ENCODE measurements at places on chromosomes 1 and 21.
A peak's percentile ranks its signal among the peaks of the same experiment; 100 is the strongest.

- DNase-seq: peak; percentile 55
These were observed 483 bp downstream of the UBQLN4 start for GRCh38 chr1:156052862-156053767.

GRCh38 chr1:76285578-76286135 is 211.1 kb downstream of the ST6GALNAC3 start:
- DNase-seq: no peak

GRCh38 chr1:18009478-18009961 is 98.1 kb upstream of the IGSF21 start:
- no peak for DNase-seq

DNA sequence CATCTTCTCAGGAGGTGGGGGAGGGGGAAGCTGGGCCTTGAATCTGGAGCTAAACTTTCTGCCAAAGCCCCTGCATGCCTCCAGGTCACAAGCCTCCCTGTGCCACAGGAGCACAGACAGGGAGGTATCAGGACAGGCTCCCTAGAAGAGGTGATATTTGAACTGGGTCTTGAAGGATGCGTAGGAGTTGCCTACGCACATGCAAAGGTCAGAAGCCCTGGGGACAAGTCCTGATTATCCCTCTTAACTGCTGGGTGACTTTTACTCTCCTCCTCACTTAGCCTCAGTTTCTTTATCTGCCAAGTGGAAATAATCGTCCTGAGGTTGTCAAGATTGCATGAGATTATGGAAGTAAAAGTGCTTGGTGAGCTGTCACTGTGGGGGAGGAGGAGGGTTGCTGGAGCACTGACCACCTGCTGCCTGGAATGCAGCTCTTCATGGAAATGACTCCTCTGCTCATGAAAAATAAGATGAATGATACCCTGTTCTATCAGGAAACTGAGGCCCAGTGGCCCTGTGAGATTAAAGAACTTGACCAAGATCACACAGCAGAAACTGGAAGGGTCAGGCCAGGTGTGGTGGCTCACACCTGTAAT is 50.6 kb upstream of the LAPTM5 start:
- no peak for DNase-seq

DNA sequence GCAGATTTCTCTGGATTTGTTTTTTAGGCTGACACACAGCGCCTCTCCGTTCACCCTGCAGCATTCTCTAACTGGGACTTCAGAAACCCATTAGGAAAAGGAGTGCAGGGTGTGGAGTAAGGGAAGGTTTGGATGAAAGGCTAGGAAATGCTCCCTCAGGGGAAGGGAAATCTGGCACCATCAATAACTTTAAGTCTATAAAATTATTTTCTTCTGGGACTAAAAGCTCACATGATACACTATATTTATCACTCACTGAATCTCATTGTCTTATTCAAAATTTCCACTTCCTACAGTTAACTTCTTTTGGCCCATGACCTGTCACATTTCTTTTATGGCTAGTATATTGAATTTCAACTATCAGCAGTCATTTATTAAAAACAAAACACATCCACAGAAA is 45.8 kb upstream of the HLX start:
- DNase-seq: no peak

GRCh38 chr21:37073417-37074196 is 553 bp downstream of the TTC3 start:
- DNase-seq: peak; percentile 53

GRCh38 chr1:54384918-54385726 is 21.1 kb downstream of the SSBP3 start:
- no peak for DNase-seq

- DNase-seq: no peak
These were observed 108.7 kb upstream of the ACTRT2 start for GRCh38 chr1:2912424-2913061.

DNA sequence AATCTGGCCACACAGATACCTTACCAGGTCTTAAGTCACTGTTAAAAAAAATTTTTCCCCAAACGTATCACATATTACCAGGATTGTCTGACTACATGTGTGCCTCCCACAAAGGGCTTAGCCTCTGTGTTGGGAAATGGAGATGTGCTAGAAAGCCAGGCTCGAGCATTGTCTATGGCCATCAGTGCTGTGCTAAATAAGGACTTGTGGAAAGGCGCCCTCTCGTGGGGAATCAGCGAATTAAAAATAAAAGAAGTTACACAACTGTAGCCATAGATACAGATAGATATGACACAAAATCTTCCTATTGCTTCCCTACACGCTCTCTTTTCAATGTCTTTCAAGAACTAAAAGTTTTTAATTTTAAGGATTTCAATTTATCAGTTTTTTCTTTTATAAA is 47.5 kb upstream of the CRNN start:
- peak; percentile 18 for DNase-seq

DNA sequence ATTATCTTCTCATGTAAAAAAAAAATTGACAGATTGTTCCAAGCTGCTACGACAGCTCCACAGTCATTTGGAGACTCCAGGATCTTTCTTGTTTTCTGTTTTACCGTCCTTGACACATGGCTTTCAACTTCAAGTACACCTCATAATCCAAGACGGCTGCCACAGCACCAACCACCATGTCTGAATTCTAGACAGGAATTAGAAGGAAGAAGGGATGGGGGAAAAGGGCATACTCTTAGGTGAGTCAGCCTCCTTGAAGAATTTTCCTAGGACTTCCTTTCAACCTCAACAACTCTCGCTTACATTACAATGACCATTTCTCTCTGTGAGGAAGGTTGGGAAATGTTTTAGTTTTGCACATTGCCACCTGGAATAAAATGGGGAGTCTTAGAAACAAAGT is 110.3 kb upstream of the TNR start:
- DNase-seq: no peak

- DNase-seq: no peak
These were observed 15.2 kb downstream of the GADD45A start for GRCh38 chr1:67700220-67700619.

DNA sequence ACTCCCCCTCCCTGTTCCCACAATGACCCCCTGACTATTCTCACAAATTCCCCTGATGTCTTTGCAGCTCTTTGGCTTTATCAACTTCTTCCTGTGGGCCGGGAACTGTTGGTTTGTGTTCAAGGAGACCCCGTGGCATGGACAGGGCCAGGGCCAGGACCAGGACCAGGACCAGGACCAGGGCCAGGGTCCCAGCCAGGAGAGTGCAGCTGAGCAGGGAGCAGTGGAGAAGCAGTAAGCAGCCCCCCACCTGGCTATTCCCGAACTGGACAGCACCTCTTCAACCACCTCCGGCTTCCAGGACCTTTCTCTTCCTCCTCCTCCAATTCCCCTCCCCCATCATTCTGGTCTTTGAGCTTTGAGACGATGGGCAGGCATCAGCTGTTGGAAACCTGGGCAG is 4.4 kb upstream of the ATXN7L2 start:
- no peak for DNase-seq

DNA sequence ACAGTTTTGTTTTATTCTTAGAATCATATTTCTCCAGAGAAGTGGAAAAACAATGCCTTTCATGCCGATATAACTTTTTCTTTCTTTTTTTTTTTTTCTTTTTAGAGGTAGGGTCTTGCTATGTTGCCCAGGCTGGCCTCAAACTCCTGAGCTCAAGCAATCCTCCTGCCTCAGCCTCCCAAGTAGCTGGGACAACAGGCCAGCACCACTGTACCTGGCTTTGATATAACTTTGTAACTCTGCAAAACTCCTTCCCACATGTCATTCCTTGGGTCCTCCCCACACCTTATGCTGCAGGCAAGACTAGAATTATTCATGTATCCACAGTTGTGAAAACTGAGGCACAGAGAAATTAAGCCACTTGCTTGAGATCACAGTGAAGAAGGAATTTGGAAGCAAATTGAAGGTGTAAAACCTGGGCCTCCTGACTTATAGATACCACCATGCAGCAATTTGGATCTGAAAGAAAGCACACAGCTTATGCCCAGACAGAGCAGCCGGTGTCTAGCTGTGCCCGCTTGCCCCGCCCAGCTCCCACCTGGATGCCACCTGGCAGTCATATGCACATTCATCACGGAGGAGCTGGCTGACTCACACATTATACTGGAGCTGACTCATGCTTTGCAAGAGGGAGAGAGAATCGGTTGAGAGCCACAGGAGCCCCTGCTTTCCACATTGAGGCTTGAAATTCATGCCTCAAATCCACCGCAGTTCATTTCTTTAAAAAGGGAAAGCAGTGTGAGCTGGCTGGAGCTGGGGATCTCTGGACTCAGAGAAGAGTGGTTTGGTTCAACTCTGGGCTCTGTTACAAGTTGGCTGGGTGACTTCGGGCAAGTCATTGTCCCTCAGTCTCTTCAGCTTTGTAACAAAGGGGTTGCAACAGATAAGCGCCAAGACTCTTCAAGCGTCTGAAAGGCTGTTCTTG is 8.3 kb upstream of the SLC2A1 start:
- no peak for DNase-seq

DNA sequence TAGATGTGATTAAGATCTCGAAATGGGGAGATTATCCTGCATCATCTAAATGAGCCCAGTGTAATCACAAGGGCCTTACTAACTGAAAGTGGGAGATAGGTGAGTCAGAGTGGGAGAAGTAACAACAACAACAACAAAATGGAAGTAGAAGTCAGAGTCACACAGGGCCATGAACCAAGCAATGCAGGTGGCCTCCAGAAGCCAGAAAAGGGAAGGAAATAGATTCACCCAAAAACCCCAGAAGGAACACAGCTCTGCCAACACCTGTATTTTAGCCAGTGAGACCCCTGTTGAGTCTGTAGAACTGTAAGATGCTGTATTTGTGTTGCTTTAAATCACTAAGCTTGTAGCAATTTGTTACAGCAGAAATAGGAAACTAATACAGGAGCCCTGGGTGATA is 4.1 kb downstream of the TAGLN2 start:
- no peak for DNase-seq

- DNase-seq: no peak
These were observed 20.4 kb upstream of the SPATA6 start for GRCh38 chr1:48492392-48492791.

- DNase-seq: no peak
These were observed 328.4 kb downstream of the ZP4 start for GRCh38 chr1:237562242-237562823.

DNA sequence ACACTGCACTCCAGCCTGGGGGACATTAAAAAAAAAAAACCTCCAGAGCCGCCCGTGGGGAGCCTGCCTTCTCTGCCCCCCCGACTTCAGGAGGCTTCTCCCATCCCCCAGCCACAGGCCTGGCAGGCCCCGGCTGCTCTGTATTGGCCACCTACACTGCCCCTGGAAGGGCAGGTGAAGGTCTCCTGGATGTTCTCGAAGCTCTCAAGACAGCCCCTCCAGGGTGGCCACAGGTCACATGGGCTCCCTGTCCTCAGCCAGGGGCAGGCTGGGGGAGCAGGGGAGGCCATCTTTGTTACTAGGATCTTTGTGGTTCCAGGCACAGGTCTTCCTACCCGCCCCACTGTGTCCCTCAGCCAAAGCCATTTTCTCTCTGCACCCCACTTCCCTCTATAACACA is 32.8 kb downstream of the PADI6 start:
- no peak for DNase-seq

GRCh38 chr21:41302976-41303375 is 13.6 kb upstream of the FAM3B start:
- DNase-seq: no peak

DNA sequence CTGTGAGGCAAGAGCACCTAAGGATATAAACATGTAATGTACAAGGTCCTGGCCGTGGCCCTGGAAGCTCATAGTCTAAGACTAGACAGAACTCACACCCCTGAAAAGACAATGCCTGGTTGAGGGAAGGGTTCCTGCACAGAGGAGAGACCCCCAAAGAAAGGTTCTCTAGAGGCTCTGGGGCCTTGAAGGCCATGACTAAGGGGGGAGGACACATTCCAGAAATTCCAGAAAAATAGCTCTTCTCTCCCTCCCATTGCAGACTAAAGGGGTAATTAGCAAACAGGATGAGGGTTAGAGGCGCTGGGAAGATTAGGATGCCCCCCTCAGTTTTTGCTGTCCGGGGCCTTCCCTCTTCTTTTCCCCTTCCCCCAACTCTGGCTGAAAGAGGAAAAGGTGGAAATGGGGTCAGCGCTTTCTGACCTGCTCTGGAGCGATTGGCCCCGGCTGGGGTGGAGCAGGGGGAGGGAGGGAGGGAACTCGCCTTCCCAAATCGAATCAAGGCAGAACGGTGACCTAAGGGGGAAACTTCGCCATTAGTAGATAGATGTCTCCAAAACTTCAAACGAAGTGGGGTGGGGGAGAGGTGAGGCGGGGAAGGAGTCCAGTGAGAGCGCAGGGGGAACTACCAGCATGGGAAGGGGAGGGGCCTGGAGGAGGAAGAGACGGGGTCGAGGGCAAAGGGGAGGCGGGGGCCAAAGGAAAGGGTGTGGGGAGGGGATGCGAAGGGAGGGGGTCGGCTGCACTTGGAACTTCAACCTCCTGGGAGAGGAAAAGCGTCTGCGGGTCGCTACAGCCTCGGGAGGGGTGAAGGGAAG is 11.8 kb downstream of the PAX7 start:
- DNase-seq: no peak

DNA sequence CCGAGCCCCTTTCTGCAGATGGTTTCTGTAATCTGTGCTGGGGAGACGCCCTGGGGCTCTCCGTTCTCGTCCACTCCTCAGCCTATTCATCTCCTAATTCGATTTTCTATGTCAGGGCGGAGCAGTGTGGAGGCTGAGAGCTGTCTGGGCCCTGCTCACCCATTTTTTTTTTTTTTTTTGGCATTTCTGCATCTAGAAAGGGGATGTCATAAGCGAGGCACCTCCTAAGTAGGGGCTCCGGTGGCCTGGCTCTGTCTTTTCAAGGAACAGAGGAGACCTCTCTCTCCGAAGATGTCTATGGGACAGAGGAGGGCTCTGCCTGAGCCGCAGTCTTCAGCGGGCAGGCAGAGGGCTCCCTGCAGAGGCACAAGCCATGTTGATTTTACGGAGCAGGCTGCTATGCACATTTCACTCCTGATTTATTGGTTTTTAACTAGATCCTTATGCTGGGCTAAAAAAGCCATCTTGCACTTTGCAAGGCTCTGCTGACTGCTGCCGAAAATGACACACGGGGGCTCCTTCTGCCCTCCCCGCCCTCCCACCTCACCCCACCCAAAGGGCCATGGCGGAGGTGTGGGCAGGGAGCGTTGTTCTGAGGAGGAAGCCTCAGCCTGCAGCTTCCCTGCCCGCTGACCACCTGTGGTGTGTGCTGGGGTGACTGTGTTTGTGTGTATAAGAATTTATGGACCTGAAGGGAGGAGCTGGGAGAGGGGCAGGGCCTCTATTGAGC is 71.0 kb downstream of the FOXD2 start:
- DNase-seq: no peak

DNA sequence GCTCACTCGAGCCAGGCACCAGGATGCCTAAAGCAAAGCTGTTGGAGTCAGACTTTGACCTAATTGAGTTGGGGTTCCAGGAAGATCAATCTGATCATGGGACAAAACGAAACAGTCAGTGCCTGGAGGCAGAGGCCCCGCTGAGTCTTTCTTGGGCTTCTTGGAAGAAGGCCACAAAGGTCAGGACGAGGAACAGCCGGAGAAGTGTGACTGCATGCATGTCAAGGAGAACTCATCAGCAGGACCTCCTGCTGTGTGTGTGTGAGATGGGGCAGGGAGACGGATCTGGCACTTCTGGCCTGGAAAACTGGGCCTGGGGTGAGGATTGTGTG is 190.8 kb downstream of the CAMTA1 start:
- DNase-seq: no peak

- DNase-seq: no peak
These were observed 204.0 kb upstream of the COA6 start for GRCh38 chr1:234169161-234169849.

- no peak for DNase-seq
These were observed 23.3 kb downstream of the WNT2B start for GRCh38 chr1:112532064-112532463.

All from left ventricle myocardium inferior (tissue), 1 donor.